ENCODE measurements at places on chromosomes 5 and 9. TPM values are rescaled to one million over a fixed set of nuclear protein-coding genes. Genes with fewer than 3 reads are reported as not detected.

DNA sequence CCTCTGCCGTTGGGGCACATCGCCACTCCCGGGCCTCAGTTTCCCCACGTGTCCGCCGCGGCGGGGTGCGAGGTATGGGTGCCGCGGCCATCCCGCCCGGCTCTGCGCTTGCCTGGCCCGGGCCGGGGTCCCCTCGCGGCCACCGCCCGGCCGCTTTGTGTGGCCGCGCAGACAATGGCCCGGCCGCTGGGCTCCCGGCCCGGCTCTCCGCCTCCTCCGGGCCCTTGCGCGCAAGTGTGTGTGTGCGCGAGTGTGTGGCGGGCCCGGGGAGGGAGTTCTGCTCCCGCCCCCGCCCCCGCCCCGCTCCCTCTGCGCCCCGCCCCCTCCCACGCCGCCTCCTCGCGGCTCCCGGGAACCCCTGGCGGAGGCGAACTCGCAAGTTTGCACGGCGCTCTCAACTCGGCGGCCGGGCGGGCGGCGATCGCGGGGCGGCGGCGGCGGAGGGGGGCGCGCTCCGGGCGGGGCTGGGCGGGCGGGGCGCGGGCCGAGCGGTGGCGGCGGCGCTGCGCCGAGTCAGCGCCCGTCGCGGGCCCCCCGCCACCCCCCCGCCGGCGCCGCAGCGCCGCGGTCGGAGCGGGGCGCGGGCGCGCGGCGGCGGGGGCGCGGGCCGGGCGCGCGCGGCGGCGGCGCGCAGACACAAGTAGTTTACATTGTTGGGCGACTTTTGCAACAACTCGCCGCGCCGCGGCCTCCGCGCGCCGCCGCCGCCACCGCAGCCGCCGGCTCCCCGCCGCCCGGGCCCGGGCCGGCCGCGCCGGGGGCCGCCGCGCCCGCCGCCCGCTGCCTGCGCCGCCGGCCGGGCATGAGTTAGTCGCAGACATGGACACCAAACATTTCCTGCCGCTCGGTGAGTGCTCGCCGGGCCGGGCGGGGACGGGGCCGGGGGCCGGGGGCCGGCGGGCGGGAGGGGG is at the start of gene RXRA:
Gene RXRA (plus strand): TSS at position 643 of the 911 bp plus-strand sequence. CDS start 177 bp downstream, at position 820.
- DNase-seq: peak; percentile 84

GRCh38 chr5:50864466-50864865 is 198.0 kb downstream of the PARP8 start:
- DNase-seq: no peak

GRCh38 chr9:126722252-126722921 is 82.5 kb upstream of the ZBTB43 start:
- DNase-seq: peak; percentile 19

TIMD4 gene
- not detected for total RNA-seq

GRCh38 chr5:30997681-30998080 is 195.8 kb upstream of the CDH6 start:
- DNase-seq: no peak

- peak; percentile 71 for DNase-seq
These were observed 177.1 kb downstream of the CPLANE1 start for GRCh38 chr5:37071901-37072581.

- DNase-seq: no peak
These were observed 22.2 kb upstream of the B4GALT1 start for GRCh38 chr9:33189331-33189791.

GRCh38 chr9:128498911-128499310 is 5.6 kb upstream of the GLE1 start:
- DNase-seq: no peak

DNA sequence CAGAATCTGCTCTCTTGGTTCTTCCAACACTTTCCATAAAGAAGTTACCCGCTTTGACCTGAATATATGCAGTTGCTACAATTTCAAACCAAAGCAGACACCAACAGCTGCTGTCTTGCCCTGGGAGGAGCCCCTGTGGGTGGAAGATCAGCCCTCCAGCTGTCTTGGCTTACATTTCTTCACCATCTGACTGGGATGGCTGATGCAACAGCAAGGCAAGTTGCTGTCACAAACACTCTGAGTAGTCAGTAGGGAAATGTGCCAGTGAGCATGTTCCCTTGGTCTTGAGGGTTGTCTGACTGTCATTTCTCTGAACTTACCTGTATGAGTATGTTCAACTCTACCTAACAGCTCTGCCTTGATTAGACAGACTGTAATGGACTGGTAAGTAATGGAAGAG is 152.9 kb downstream of the SGCD start:
- DNase-seq: no peak

GRCh38 chr5:117982691-117983090 is 1005.7 kb downstream of the DTWD2 start:
- DNase-seq: no peak

GRCh38 chr5:58918021-58918729 is 335.3 kb downstream of the RAB3C start:
- DNase-seq: no peak

Data from dermis microvascular lymphatic vessel endothelial cell (primary cell).